ENCODE measurements at places on chromosomes 13 and 19. TPM values are rescaled to one million over a fixed set of nuclear protein-coding genes. Genes with fewer than 3 reads are reported as not detected.

GRCh38 chr13:102035969-102036368 is 365.9 kb downstream of the FGF14 start:
- no peaks in the 10 kb centered on the region for H3K4me1 ChIP-seq

- no peaks in the 10 kb centered on the region for H3K4me1 ChIP-seq
- DNase-seq: no peak
- H3K36me3 ChIP-seq: no peaks in the 10 kb centered on the region
- H3K27me3 ChIP-seq: no peaks in the 10 kb centered on the region
- no peak overlapping the region for H3K4me3 ChIP-seq
These were observed 31.6 kb upstream of the METTL21C start for GRCh38 chr13:102726430-102726829.

DNA sequence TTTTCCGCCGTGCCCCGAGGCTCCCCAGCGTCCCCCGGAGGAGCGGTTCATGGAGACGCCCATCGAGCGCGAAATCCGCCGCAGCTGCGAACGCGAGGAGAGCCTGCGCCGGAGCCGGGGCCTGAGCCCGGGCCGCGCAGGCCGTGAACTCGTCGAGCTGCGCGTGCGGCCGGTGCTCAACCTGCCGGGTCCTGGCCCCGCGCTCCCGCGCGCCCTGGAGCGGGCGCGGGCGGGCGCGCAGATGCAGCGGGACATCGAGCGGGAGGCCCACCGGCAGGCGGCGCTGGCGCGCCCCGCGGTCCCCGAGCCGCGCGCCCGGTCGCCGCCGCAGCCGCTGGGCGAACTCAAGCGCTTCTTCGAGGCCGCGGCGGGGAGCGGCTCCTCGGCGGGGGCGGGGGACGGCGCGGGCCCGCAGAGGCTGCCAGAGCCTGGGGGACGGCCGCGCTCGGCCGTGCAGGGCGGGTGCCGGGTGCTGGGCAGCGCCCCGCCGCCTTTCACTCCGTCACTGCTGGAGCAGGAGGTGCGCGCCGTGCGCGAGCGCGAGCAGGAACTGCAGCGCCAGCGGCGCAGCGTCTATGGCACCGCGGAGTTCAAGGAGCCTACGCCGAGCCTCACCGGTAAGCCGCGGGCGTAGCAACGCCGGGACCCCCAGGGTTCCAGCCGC is 807 bp downstream of the MISP3 start:
- H3K4me3 ChIP-seq: peak overlapping the region; percentile 54
- DNase-seq: peak; percentile 80
- H3K36me3 ChIP-seq: no peaks in the 10 kb centered on the region
- peak overlapping the region; percentile 88 for H3K27ac ChIP-seq
- H3K27me3 ChIP-seq: no peaks in the 10 kb centered on the region

DNA sequence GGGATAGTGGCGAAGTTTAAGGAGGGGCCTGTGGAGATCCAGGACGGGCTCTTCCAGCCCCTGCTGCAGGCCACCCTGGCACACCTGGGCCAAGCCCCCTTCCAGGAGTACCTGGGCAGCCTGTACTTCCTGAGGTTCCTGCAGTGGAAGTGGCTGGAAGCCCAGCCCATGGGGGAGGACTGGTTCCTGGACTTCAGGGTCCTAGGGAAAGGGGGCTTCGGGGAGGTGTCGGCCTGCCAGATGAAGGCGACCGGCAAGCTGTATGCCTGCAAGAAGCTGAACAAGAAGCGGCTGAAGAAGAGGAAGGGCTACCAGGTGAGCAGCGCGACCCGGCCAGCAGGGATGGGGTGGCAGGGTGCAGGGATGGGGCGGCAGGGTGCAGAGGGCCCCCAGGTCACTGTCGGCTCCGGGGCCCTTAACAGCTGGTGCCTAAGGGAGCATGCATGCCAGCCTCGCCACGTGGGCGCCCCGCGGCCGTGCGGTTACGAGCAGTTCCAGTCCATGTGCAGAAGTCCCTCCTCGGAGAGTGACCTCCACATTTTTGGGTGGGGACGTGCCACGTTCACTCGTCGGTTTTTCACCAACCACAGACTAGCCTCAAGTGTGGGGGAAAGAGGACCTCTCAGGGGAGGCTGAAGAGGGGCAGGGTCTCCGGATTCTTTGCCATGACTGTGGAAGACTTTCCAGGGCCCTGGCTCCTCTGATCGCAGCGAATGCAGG is 912 bp downstream of the GRK1 start:
- H3K4me3 ChIP-seq: no peak overlapping the region
- H3K27ac ChIP-seq: no peak overlapping the region
- no peaks in the 10 kb centered on the region for H3K36me3 ChIP-seq
- no peaks in the 10 kb centered on the region for H3K27me3 ChIP-seq
- no peak for DNase-seq

GRCh38 chr19:1327125-1327524 is 41.5 kb downstream of the EFNA2 start:
- no peak overlapping the region for H3K4me3 ChIP-seq
- peaks cover 8% of the 10 kb centered on the region for H3K4me1 ChIP-seq
- no peaks in the 10 kb centered on the region for H3K36me3 ChIP-seq
- no peaks in the 10 kb centered on the region for H3K27me3 ChIP-seq

DNA sequence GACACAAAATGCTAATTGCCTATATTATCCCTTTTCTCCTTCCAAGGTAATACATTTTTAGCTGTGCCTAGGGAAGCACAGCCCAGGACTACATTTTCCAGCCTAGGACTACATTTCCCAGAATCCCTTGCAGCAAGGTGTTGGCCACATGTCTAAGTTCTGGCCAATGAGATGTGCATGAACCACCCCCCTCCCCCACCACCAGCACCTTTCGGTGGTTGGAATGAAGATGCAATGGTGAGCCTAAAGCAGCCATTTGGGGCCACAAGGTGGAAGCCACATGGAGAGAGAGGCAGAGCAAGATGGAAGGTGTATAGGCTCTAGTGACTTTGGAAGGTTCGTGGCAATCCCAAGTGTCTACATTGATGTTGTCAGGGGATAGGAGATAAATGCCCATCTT is 16.2 kb downstream of the UNC13A start:
- no peaks in the 10 kb centered on the region for H3K36me3 ChIP-seq
- DNase-seq: peak; percentile 62
- H3K27me3 ChIP-seq: no peaks in the 10 kb centered on the region
- no peaks in the 10 kb centered on the region for H3K4me1 ChIP-seq
- H3K4me3 ChIP-seq: no peak overlapping the region
- no peak overlapping the region for H3K27ac ChIP-seq

DNA sequence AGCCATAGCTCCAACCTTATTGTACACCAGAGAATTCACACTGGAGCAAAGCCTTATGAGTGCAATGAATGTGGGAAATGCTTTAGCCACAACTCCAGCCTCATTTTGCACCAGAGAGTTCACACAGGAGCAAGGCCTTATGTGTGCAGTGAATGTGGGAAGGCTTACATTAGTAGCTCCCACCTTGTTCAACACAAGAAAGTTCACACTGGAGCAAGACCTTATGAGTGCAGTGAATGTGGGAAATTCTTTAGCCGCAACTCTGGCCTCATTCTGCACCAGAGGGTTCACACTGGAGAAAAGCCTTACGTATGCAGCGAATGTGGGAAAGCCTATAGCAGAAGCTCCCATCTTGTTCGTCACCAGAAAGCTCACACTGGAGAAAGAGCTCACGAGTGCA is 5.9 kb upstream of the TRAPPC2B start:
- no peak overlapping the region for H3K27ac ChIP-seq
- no peaks in the 10 kb centered on the region for H3K27me3 ChIP-seq
- H3K4me3 ChIP-seq: no peak overlapping the region

GRCh38 chr19:6576869-6577475 is 14.0 kb downstream of the CD70 start:
- H3K27ac ChIP-seq: no peak overlapping the region
- no peak for DNase-seq
- H3K27me3 ChIP-seq: no peaks in the 10 kb centered on the region
- no peaks in the 10 kb centered on the region for H3K36me3 ChIP-seq
- H3K4me3 ChIP-seq: no peak overlapping the region

- peak overlapping the region; percentile 90 for H3K27ac ChIP-seq
- DNase-seq: peak; percentile 82
- no peaks in the 10 kb centered on the region for H3K36me3 ChIP-seq
- H3K27me3 ChIP-seq: no peaks in the 10 kb centered on the region
These were observed 12.5 kb downstream of the ARRDC2 start for GRCh38 chr19:18020212-18021085.

The PALM gene
- 46.4 TPM for polyA plus RNA-seq

The ITGBL1 gene
- polyA plus RNA-seq: 7.7 TPM

The OLFM2 gene
- polyA plus RNA-seq: 27.0 TPM

The ANGPTL4 gene
- polyA plus RNA-seq: 10.0 TPM

The FGF22 gene
- 2.6 TPM for polyA plus RNA-seq

The CFAP97D2 gene
- polyA plus RNA-seq: 2.7 TPM

The PLIN5 gene
- polyA plus RNA-seq: 3.8 TPM

Data from testis (tissue), 5 donors.